ENCODE measurements at places on chromosomes 12 and 14.

GRCh38 chr14:94129758-94130414 lies 482 bp upstream of the IFI27L2 start:
- DNase-seq: peak; percentile 44

DNA sequence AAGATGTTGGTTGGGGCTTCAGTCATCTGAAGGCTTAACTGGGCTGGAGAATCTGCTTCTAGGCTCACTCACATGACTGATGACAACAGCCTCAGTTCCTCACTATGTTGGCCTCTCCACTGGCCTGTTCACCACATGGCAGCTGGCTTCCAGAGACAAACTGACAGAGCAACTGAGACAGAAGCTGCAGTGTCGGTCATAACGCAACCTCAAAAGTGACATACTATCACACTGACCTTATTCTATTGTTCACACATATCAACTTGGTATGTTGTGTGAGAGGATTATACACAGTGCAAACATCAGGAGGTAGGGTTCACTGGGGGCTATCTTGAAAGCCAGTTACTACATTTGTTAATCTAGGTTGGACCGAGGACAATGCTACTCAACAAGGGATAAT lies 92.9 kb downstream of the PAWR start:
- no peak for DNase-seq

- DNase-seq: no peak
Measured at GRCh38 chr12:78120866-78121560, 290.3 kb downstream of the NAV3 start.

DNA sequence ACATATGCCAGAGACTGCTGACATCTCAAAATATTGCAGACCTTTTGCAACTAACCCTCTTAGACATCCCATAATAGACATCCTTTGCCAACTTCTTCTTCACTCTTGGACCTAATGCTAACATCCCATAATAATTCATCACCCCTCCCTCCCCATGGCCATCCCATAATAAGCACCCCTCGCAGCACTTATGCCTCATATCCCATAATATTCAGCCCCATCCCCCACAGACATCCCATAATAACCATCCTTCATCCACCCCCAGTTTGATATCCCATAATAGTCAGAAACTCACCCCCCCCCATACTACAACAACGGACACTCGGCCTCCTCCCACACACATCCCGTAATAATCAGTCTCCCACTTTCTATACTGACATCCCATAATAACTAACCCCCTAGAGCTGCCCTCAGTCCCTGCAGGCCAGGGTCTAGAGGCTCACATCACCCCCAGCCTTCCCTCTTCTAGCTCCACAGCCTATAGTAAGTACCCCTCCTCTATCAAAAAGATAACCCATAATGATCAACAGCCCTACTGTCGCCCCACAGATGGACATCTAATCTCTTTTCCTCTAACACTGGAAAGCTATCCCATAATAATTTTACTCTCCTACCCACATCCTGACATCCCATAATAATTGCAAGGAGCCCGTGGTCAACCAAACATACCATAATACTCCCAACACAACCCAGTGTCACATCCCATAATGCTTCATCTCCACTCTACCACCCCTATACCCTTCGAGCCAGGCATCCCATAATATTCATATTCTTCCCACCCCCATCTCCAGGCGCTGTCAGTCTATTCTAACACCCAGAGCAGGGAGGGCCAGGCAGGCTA lies 792 bp upstream of the CHD4 start:
- no peak for DNase-seq

GRCh38 chr12:130710733-130711080 lies 5.4 kb downstream of the RIMBP2 start:
- no peak for DNase-seq

- DNase-seq: no peak
Measured at GRCh38 chr12:50572287-50572686, 67.5 kb downstream of the DIP2B start.

DNA sequence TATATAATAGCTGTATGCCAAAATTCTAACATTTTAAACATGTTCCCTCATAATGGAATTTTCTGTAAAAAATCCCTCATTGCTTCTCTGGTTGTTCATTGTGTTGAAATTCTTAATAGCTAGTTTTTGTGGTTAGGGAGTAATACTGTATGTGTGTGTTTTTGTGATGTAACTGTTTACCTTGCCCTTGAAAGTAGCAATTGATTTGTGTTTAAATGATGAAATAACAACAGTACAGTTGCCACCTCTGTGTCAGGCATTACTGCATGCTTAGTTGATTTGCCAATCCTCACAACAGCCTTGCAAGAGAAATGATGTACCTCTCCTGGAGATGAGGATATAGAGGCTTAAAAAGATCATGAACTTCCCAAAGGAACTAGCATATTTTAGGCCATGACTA lies 94.9 kb downstream of the DAAM1 start:
- no peak for DNase-seq

GRCh38 chr14:104239185-104239775 lies 100.9 kb downstream of the KIF26A start:
- peak; percentile 81 for DNase-seq

GRCh38 chr12:49368240-49368600 lies 958 bp downstream of the SPATS2 start:
- DNase-seq: no peak

Measured in osteocyte (in vitro differentiated cells).